ENCODE measurements at places on chromosomes 6 and 20. TPM values are rescaled to one million over a fixed set of nuclear protein-coding genes. Genes with fewer than 3 reads are reported as not detected.

KIF13A gene
- total RNA-seq = 22.9 TPM

DNA sequence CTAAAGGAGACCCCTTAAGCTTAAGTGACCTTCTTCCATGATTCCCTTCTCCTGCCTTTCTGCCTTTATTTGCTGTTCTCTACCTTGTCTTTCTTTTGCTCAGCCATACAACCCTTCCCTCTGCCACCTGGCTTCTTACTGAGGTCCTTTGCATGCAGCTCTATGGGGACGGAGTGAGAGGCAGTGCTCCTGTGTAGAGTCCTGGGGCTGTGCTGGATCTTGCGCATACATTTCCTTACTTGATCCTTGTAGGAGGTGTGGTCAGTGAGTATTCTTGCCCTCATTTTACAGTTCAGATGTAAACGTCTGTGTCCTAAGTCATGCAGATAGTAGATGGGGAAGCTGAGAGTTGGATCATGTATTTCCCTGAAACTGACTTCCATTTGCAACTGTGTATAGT lies 5.7 kb downstream of the SASH1 start:
- no peak for DNase-seq

GRCh38 chr6:133136177-133136880 lies 104.8 kb upstream of the EYA4 start:
- DNase-seq = no peak

GRCh38 chr20:38168791-38169589 lies 3.9 kb upstream of the TGM2 start:
- DNase-seq = peak; percentile 58

DNA sequence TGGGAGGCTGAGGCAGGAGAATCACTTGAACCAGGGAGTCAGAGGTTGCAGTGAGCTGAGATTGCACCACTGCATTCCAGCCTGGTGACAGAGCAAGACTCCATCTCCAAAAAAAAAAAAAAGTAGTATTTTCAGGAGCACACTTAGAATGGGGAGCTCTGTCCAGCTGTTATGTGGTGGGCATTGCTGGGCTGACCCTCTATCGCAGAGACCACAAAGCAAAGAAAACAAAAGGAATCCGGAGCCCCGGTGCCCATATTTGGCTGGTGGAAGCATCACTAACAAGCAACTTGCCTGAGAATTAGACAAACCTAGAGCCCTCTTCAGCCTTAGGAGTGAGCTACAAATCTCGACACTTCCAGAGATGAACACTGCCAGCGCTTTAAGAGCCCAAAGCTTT lies 137.3 kb upstream of the GPR6 start:
- no peak for DNase-seq
